ENCODE measurements at places on chromosomes 2 and 18.

- DNase-seq, result no peak
Measured at GRCh38 chr18:76903386-76903785, 81.0 kb downstream of the ZNF236 start.

DNA sequence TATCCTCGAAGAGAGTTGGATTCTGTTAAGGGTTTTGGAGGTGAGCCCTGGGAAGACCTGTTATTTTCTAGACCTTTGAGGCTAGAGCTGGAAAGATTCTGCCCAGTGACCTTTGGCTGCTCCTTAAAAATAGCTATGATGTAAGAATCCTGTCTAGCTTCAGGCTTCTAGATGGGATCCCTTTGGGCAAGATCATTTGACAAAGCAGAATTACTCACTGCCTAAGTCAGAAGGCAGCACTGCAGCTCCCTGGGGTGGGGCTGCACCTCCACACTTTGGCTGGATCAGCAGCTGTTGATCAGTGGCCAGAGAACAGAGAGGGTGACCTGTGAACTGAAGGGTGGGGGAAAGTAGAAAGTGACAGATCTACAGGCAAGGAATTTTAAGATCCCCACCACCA, 103.8 kb downstream of the ASAP2 start:
- DNase-seq, result peak; percentile 73

DNA sequence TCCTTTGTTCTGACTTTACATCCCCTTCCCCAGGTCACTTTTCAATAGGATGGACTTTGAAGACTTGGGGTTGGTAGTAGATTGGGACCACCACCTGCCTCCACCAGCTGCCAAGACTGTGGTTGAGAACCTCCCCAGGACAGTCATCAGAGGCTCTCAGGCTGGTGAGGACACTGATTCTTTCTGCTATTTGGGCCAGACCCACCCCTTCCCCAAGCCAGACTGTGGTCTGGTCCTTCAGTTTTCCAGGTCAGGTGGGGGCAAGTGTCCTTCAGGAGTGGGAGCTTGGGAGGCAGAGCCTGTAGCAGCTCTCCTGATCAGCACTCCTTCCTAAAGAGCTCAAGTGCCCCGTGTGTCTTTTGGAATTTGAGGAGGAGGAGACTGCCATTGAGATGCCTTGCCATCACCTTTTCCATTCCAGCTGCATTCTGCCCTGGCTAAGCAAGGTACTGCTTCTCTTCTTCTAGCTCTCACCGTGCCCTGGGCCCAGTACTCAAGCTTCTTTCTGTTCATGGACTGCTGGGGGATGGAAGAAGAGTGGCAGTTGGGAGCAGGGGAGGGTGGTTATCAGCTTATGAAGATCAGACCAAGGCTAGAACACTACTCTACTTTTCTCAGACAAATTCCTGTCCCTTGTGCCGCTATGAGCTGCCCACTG, 1.1 kb downstream of the RNF181 start:
- DNase-seq, result no peak

DNA sequence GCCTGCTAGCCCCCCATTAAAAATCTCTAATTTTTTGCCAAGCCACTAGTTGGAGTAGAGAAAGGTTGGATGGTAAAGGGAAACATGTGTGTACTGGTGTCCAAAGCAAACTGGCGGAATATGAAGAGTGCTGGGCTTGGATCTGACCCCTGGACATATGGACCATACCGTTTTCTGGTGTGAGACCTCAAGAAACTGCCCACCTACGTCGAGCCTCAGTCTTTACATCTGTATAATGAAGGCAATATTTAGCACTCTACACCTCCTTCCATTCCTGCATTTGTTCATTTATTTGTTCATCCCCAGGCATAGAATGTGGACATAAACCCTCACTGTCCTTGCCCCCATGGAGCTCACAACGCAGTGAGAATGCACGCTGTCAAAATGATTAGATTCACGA, 142.4 kb downstream of the RHBDD1 start:
- DNase-seq, result no peak

DNA sequence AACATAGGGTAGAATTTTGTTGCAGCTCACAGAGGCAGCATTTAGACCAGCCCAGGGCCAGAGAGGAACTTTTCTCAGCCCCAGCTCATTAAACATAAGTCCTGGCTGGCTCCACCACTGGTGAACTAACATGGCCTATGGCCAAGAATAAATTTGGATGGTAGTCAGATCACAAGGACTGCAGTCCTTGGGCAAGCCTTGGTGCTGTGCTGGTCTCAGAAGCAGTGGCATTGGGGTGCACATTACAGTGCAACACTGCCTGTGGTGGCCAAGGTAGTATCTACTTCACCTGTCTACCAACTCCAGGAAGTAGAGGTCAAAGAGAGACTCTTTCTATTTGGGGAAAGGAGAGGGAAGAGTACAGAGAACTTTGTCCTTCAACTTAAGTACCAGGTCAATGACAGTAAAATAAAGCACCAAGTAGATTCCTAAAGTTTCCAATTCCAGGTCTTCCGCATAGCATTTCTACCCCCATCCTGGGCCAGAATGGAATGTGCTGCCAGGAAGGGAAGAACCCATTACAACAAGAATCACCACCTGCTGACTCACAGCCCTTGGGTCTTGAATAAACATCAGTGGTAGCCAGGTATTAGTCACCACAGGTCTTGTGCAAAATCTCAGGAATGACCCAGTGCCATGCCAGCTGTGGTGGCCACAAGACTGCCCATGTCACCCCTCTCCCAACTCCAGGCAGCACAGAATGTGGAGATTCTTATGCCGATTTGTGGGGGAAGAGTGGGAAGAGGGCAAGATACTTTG, 155.4 kb upstream of the FSIP2 start:
- DNase-seq, result peak; percentile 19

DNA sequence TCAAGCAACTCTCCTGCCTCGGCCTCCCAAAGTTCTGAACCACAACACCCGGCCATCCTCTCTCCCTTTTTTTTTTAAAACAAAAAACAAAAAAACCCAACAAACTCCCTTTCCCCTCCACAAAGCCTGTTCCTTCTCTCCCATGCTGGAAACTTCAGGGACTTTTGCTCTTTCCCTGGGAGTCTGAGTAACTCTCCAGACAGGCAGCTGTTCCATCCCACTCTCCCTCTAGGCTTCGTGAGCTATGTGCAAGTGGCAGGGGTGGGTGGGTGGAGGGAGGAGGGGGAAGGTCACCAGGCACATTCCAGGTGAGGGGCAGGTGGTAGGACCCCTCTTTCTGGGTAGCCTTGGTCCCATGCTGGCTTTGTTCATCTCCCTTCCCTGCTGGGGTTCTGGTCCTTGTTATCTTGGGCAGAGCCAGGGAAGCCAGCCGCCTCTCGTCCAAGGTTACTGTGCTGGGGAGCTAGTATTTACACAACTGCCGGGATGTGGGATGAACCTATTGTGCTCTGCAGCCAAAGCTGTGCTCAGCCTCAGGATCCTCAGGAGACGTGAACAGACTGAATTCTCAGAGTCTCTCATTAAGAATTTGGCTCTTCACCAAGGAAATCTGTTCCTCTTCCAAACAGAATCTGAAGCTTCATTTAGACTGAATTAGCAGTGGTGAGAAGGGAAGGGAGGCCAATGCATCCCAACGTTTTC, 106.9 kb downstream of the LIPG start:
- DNase-seq, result no peak

DNA sequence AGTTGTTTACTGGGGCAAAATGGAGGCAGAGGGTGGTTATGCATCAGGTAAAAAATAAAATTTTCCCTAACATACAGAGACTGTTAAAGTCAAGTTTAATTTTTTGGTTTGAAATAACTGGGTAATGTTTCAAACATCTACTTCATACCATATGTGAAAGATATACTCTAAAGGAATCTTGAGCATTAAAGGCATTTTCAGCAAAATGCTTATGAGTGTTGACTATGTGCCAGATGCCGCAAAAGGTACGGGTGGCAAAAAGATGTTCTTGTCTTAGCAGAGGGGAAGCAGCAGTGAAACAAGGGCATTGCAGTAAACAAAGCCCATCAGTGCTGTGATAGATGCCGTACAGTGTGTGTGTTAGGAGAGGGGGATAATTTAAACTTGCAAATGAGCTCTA, 263.1 kb upstream of the ID2 start:
- peak; percentile 96 for DNase-seq

GRCh38 chr2:72913486-72914205, 3.7 kb upstream of the EMX1 start:
- DNase-seq, result no peak

GRCh38 chr2:25672494-25673299, 680 bp downstream of the DTNB start:
- DNase-seq, result peak; percentile 41

DNA sequence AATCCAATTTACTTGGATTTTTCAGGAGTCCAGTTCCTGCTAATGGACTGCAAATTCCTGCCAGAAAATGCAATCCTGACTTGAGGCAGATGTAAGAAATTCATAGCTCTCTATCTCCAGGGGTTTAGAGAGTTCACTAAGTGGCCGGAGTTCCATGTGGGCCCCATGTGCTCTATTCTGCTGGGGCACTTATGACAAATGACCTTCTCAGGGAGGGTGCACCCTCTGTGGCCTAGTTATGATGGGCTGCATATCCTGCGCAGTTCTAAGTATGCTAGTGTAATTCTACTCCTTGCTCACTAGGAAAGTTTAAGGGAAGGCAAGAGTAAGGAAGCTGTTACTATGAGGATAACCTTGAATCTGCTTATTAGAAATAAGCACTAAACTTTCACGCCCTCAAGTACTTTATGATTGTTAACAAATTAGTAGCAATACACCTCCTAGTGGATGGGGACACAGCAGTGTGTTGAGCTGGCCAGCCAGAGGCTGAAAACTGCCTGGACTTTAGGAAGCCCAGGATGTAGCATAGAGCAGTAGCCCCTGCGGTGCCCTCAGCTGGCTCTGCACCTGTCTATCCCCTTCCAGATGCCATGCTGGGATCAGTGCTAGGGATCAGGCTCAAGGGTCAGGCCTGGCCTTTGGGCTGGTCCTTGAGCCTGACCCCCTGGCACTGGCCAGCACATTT, 14.4 kb downstream of the SMYD1 start:
- DNase-seq, result no peak
